H1 (cell line): ENCODE measurements at places on chromosomes 2 and 18.

GRCh38 chr2:67524777-67525176 lies 127.6 kb downstream of the ETAA1 start:
- DNase-seq = no peak

GRCh38 chr2:71859211-71859847 lies 288.3 kb downstream of the CYP26B1 start:
- DNase-seq = no peak

GRCh38 chr18:12694032-12694431 lies 8.5 kb downstream of the CEP76 start:
- no peak for DNase-seq

- DNase-seq = no peak
Measured at GRCh38 chr2:194380011-194380410, 1277.0 kb upstream of the SLC39A10 start.

GRCh38 chr18:35411625-35412351 lies 34.7 kb upstream of the ZNF396 start:
- no peak for DNase-seq

DNA sequence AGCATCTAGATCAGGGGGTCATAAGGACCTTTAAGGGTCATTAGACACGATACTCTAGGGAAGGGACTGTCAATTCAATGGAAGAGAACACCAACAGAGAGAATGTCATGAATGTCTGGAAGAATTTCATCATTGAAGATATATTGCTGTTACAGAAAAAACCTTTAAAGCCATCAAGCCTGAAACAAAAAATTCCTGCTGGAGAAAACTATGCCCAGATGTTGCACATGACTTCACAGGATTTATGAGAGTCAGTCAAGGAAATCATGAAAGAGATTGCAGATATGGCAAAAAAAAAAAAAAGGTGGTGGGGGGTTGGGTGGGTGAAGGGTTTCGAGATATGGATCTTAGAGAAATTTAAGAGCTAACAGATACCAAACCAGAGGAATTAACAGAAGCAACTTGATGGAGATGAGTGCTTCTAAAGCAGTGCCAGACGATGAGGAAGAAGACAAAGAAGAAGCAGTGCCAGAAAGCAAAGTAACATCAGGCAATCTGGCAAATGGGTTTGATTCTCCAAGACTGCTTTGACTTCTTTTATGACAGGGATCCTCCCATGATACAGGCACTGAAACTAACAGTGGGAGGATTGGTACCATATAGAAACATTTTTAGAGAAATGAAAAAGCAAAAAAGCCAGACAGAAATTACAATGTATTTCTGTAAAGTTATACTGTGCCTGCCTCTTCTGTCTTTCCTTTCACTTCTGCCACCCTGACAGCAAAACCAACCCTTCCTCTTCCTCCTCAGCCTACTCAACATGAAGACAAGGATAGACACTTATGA lies 28.5 kb downstream of the MAP4K3 start:
- DNase-seq = no peak

- no peak for DNase-seq
Measured at GRCh38 chr2:637804-638203, 39.4 kb downstream of the TMEM18 start.

DNA sequence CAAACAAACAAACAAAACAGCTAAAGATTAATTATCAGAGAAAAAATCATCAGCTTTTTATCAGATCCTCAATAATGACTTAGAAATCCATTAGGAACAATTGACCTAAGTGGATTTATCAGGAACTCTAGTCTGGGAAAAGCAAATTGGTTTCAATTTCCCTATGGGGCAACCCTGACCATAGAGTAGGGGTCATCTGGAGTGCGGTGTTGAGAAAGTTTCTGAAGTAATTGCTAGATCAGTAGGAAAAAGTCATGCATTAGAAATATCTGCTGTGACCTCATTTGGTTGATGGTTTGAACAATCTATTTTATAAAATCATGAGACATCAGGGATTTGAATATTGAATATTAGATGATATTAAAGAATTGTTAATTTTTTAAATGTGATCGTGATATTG lies 507.9 kb downstream of the TXNL1 start:
- no peak for DNase-seq

- DNase-seq = no peak
Measured at GRCh38 chr2:20363578-20363977, 12.9 kb upstream of the PUM2 start.

- no peak for DNase-seq
Measured at GRCh38 chr18:67408240-67408639, 108.3 kb downstream of the DSEL start.

DNA sequence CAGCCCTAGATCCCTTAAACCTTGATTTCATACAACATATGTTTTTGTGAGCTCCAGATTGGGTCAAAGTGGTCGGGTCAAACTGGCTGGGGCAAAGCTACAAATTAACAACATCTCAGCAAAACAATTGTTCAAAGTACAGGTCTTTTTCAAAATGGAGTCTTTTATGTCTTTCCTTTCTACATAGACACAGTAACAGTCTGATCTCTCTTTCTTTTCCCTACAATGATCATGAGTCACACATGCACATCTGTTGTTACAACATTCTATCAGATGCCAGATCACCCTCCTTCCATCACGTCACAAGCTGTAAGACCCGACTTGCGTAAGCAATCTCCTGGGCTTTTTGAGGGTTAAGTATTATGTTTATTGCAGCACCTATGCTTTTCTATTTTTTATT lies 55.1 kb downstream of the RHOB start:
- no peak for DNase-seq
